Caco-2 (cell line): ENCODE measurements at places on chromosomes 1 and 21. TPM values are rescaled to one million over a fixed set of nuclear protein-coding genes. Genes with fewer than 3 reads are reported as not detected.
A peak's percentile ranks its signal among the peaks of the same experiment; 100 is the strongest.

DNA sequence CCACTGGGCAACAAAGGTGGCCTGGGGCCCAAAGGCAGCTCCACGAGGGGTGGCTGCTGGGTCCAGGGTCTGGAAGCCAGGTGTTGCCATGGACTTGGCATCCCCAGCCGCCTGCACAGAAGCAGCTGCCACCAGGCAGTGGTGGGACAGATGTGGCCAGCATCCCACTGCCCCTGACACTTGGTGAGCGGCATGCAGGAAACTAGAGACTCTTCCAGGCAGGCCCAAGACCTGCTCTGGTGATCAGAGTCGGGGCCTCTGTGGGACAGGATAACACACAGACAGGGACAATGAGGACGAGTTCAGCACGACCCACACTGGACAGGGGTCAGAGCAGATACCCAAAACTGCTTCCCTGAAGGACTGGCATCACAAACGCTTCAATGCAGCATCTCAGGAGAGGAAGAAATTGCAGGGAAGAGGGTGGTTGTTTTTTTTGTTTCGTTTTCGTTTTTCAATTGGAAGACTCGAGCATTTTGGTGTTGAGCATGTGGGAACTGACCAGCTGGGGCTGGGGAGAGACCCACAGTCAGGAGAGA is 34.1 kb upstream of the RNF187 start:
- no peak for DNase-seq

DNA sequence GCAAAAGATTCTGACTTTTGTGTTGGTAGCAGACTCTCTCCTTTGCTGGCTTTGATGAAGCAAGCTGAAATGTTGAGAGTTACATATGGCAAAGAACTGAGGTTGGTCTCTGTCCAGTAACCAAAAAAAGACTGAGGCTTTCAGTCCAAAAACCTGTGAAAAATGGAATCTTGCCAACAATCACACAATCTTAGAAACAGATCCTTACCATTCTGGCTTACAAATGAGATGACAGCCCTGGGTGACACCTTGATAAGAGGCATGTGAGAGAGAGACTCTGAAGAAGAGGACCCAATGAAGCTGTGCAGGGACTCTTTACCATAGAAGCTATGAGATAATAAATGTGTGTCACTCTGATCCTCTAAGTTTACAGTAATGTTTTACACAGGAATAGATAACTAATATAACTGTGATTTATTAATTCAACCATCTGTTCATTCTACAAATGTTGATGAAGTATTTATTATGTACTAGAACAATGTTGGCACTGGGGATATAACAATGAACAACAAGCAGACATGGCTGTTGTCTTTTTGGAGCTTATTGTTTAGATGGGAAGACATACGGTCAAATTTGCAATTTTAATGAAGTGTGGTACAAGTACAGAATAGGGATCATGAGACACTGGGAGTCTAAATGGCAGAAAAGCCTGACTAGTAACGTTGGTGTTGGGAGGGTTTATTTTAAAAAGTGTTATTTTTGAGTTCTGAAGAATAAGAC is 251.0 kb downstream of the OLFM3 start:
- DNase-seq, result no peak

GRCh38 chr1:13487143-13487868 is 26.5 kb downstream of the LRRC38 start:
- no peak for DNase-seq

DNA sequence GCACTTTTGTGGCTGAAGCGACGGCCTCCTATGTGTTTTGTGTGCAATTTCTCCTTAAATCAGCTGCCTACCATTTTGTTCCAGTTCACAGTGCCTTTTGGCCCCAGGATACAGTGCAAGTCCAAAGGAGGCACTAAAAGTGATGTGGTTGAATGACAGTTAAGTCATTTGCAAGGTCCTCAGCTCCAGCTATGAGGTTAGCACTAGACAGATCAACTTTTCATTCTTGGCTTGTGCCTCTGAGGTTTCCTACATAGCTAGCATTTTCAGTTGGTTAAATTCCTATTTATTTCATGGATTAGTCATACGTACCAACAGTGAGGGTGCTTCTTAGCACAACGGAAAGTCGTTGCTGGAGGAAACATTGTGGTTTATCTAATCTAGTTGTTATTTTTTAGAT is 59.3 kb upstream of the NTPCR start:
- no peak for DNase-seq

DNA sequence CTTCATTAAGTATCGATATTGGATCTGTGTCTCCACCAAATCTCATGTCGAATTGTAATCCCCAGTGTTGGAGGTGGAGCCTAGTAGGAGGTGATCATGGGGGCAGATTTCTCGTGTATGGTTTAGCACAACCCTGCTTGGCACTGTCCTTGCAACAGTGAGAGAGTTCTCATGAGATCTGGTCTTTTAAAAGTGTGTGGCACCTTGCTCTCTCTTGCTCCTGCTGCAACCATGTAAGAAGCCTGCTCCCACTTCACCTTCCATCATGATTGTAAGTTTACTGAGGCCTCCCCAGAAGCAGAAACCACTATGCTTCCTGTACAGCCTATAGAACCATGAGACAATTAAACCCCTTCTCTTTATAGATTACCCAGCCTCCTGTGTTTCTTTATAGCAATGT is 424.4 kb downstream of the NPHP4 start:
- no peak for DNase-seq

DNA sequence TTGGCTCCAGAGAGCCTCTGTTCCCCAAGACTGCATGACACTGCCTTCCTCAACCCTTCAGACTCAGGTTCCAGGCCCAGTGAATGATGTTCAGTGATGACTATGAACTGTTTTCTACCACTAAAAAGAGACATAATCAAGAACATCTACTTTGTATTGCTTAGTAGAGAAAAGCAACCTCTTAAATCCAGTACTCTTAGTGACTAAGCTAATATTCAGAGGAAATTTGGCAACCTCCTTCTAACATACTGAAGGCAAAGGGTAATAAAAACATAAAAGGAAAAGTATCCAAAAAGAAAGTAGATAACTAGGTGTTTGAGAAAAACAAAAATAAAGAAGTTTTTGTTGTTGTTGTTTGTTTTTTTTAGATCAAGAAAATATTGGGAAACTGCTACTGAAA is 153.3 kb upstream of the RUNX1 start:
- DNase-seq, result no peak

DNA sequence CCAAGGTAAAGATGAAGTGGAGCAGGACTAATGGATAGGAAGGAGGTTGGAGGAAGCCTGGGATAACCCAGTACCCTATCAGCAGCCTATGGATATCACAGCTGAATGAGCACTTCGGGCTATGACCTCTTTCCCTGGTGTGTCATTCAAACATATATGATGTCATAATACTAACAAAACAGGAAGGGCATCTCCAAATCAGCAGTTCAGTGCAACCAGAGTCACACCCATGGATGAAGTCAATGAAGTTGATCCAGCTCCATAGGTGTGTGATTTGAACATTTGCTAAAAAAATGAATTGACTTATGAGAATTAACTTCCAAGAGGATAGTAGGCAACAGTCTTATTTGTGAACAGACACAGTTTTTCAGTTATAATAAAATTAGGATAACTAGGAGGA is 1.7 kb upstream of the C1orf116 start:
- no peak for DNase-seq

- peak; percentile 87 for DNase-seq
These were observed 730 bp downstream of the CDC42SE1 start for GRCh38 chr1:151058692-151059091.

DNA sequence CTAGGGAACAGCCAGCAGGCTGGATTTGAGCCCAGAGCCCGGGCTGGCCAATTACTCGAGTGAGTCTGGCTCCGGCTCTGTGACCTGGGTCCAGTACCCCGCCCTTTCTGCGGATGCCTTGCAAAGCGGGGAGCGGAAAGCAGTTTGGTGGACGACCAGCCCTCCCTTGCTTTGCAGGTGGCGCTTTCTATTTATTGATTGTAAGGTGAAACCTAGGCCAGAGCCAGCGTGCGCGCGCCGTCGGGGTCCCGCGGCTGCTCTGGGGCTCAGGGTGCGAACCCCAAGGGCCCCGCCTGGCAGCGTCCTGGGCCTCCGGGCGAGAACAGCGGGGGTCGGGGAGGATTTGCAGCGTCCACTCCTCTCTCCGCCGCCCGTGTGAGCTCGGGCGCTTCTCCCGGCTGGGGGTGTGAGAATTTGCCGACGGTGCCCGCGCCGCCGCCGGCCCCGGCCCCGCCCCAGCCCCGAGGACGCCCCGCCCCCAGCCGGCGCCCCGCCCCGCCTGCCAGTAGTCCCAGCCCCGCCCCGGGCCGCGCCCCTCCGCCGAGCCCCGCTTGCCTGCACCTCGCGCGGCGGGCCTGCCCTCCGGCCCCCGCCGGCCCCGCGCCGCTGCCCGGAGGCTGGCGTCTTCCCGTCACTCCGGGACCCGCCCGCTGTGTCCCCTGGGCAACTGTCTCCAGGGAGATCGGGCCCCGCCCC is 37.6 kb downstream of the PIK3CD start:
- DNase-seq, result peak; percentile 87

- no peak for DNase-seq
These were observed 134.0 kb upstream of the IRF2BP2 start for GRCh38 chr1:234743791-234744611.

- DNase-seq, result no peak
These were observed 3.7 kb downstream of the RNF19B start for GRCh38 chr1:32960819-32961355.

DNA sequence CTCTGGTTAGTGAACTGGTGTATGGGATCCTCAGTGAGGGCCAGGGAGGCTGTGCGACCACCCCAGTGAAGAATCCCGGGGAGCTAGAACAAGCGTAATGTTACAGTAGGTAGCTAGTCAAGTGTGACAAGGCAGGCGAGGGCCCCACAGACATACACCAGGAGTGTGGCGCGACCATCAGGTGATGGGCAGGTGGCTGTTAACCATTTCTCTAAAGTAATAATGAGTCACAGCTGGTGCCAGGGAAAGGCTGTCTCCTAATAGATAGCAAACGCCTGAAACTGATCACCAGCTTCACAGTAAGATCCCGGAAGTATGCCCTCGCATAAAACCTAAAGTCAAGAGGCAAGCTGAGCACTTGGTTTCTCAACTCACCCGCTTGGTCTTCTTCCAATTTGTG is 40.5 kb upstream of the TARBP1 start:
- no peak for DNase-seq

GRCh38 chr21:37432710-37433455 is 66.3 kb downstream of the DYRK1A start:
- DNase-seq, result no peak

GRCh38 chr1:81559662-81560350 is 240.9 kb upstream of the ADGRL2 start:
- no peak for DNase-seq

GRCh38 chr1:57024855-57025254 is 59.0 kb upstream of the C8B start:
- DNase-seq, result no peak

- no peak for DNase-seq
These were observed 209.9 kb downstream of the ZNF326 start for GRCh38 chr1:90204780-90205179.

Gene RNF223
- 0.56 and 0.57 TPM in 2 replicates for total RNA-seq
